Natural killer cell (primary cell): ENCODE measurements at places on chromosomes 3 and 15. TPM values are rescaled to one million over a fixed set of nuclear protein-coding genes. Genes with fewer than 3 reads are reported as not detected.

PATL2 gene
- 112 TPM for total RNA-seq

ZCWPW2 gene
- not detected for total RNA-seq

SLC28A2 gene
- total RNA-seq: not detected

CHAC1 gene
- total RNA-seq: 1.1 TPM

KCNAB1 gene
- total RNA-seq: not detected

LYZL4 gene
- total RNA-seq: not detected

EBLN2 gene
- total RNA-seq: 11.2 TPM

ZBBX gene
- not detected for total RNA-seq

CYP1A2 gene
- not detected for total RNA-seq

LMCD1 gene
- total RNA-seq: not detected

CCR3 gene
- total RNA-seq: not detected

RPL4 gene
- 1,293 TPM for total RNA-seq

ZIC1 gene
- total RNA-seq: not detected

RPN1 gene
- 90.5 TPM for total RNA-seq

HYAL1 gene
- not detected for total RNA-seq

TXNRD3 gene
- 0.80 TPM for total RNA-seq

ABI3BP gene
- total RNA-seq: not detected

GHSR gene
- total RNA-seq: 0.63 TPM

CLCN2 gene
- total RNA-seq: 8.1 TPM

ARGFX gene
- total RNA-seq: not detected

SI gene
- not detected for total RNA-seq

SUCLG2 gene
- total RNA-seq: 43.6 TPM

ACTRT3 gene
- not detected for total RNA-seq

LDHAL6B gene
- total RNA-seq: not detected

ACKR2 gene
- 0.72 TPM for total RNA-seq

P2RY13 gene
- total RNA-seq: 6.5 TPM

ACOX2 gene
- not detected for total RNA-seq

ABCF3 gene
- 168 TPM for total RNA-seq

CLPX gene
- total RNA-seq: 38.2 TPM

LMAN1L gene
- total RNA-seq: 0.94 TPM

GOLGA8T gene
- 2.6 TPM for total RNA-seq

SH3GL3 gene
- not detected for total RNA-seq

ISLR gene
- not detected for total RNA-seq

CCDC50 gene
- 19.9 TPM for total RNA-seq

SCAANT1 gene
- total RNA-seq: not detected

ARHGEF26 gene
- total RNA-seq: not detected

EFL1 gene
- total RNA-seq: 20.6 TPM

TMOD2 gene
- total RNA-seq: 1.6 TPM

ADCY5 gene
- total RNA-seq: not detected
